SW480 (cell line): ENCODE measurements at places on chromosomes 13 and 19.

GRCh38 chr19:3536429-3537100 lies 2.4 kb upstream of the TEKTIP1 start:
- no peak for DNase-seq

DNA sequence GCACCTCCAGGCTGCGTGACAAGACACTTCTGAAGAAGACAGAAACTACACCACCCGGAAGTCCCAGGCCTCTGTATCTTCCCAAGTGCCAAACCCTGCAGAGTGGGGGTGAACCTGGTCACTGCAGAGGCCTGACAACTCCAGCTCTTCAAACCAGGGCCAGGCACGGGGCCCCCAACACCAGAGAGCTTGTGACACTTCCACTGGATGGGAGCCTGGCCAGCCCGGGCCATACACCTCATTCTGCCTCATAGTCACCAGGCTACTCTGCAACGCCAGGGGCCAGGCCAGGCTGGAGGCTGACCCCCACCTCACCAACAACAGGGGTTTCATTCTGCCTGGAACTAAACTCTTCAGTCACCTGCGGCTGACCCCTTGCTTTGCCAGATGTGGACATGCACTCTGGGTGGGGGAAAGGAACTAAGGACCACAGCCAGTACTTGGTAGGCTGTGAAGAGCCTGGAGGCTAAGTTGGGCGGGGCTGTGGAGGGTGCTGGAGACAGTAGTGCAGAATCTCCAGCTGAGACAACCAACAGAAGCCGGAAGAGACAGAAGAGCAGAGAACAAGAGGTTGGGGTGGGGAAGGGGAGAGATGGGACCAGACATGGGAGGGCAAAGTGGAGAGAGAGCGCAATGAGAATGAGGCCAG lies 23.0 kb downstream of the TUBA3C start:
- DNase-seq, result no peak

DNA sequence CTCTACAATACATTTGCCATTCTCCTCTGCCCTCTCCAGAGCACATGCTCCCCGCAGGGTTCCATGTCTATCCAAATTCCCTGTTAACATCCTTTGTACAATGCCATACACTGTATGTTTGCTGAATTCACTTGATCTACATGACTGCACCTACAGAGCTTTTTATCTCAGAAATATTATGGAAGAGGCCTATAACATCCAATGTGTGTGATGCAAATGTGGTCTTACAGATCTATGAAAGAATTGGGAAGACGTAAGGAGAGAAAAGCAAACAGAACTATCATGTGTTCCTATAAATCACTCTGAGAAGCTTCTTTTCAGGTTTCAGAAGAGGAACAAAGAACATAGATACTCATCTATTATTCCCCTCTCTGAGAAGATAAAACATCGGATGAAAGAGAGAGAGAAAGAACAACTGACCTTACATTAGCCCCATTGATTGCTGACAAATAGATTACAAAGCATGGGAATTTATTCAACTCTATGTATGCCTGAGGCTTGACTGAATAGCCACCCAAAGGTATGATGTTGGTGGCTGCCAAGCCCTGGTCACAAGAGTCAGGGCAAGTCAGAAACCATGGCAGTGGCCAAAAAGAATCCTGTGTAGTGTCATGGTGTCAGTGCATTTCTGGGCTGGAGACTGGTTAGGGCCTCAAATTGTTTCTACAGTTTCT lies 425.2 kb downstream of the FOXO1 start:
- DNase-seq, result no peak

- DNase-seq, result no peak
These were observed 58.3 kb upstream of the MEDAG start for GRCh38 chr13:30847650-30848307.

DNA sequence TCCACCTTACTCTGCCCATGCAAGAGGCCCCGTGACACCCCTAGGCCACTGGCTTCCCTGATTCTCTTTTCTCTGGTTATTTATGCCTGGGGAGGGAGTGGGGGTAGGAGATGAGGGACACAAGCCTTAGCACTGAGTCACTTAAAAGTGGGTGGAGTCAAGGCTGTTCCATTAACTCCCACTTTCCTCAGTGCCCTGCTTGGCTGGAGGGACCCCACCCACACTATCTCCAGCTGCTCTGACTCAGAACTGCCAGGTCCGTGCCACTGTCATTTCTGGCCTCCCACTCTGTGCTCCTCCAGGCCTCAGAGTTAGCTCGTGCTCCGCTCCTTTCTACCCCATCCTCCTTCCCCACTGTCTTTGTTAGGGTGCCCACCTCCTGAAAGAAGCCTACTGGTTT lies 113.4 kb upstream of the UQCRFS1 start:
- no peak for DNase-seq

GRCh38 chr13:76937281-76937820 lies 11.0 kb upstream of the ACOD1 start:
- peak; percentile 65 for DNase-seq

DNA sequence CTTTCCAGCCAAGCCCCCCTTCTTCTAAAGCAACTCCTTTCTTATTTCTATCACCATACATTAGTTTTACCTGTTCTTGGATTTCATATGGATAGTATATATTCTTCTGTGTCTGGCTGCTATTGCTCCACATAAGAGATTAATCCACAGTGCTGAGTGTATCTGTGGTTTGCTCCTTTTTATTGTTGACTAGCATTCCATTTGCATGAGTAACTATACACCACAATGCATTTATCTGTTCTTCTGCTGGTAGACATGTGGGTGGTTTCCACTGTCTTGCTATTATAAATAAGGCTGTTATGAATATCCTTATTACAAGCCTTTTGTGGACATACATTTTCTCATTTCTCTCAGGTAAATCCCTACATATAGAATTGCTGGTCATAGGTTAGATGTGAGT lies 138.2 kb downstream of the SLC7A1 start:
- DNase-seq, result peak; percentile 92

GRCh38 chr13:30898678-30899241 lies 7.3 kb upstream of the MEDAG start:
- DNase-seq, result no peak

GRCh38 chr19:51702103-51702824 lies 9.1 kb downstream of the SPACA6 start:
- DNase-seq, result peak; percentile 46

DNA sequence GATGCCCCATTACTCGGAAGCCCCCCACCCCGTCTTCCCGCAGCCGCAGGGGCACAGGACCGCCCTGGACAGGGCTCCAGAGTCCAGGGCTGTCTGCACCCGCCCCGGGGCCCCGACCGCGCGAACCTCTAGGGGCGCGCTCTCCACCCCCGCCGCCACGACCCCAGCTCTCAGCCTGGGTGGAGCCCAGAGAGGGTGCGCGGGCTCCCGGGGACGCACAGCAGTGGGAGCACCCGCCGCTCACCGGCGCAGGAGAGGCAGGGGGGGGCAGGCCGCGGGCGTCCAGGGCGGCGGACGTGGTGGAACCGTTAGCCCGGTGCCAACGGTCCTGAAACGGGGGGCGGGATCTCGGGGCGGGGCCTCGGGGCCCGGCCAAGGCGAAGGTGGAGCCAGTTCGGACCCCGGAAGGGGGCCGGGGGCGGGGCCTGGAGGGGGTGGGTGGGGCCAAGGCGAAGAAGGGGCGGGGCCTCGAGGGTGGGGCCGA lies at the start of gene ATP8B3:
ATP8B3 (minus strand) TSS at position 335 of the 484 bp plus-strand sequence. CDS start 540 bp downstream, outside the sequence.
- no peak for DNase-seq

- no peak for DNase-seq
These were observed 214.9 kb downstream of the KCNRG start for GRCh38 chr13:50229960-50230661.

DNA sequence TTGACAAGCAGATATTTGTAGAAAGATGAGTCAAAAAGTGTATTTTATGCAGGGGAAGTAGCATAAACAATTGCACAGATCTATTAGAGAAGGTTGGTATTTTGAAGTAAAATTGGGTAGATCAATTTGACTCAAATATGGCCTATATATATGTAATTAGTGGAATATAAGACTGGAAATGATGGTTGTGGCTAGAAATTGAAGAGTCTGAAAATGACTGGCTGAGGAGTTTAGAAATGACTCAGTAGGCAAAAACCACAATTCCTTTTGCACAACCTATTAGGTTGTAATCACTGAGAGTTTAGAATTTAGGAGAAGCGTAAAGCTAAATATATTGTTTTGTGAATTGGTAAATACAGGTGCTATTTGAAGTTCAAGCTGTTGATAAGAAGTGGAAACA lies 622.6 kb upstream of the PCDH20 start:
- no peak for DNase-seq

GRCh38 chr19:1836458-1837221 lies 11.6 kb downstream of the REXO1 start:
- DNase-seq, result no peak

DNA sequence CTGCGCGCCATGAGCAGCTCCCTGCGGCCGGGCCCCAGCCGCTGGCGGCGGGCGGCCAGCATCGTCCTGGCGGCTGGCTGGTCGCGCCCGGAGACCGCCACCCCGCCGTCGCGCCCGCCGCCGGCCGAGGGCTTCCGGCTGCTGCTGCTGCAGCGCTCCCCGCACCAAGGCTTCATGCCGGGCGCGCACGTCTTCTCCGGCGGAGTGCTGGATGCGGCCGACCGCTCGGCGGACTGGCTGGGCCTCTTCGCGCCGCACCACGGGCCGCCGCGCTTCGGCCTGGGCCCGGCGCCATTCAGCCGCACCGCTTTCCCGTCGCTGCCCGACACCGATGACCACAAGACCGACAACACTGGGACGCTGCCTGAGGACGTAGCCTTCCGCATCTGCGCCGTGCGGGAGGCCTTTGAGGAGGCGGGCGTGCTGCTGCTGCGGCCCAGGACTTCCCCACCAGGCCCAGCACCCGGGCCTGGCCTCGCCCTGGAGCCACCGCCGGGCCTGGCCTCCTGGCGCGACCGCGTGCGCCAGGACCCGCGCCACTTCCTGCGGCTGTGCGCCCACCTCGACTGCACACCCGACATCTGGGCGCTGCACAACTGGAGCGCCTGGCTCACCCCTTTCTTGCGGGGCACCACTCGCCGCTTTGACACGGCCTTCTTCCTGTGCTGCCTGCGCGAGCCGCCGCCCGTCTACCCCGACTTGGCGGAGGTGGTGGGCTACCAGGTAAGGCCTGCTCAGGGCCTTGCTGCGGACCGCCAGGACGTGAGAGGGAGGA lies 518 bp downstream of the NUDT19 start:
- peak; percentile 73 for DNase-seq

GRCh38 chr13:23817830-23818229 lies 71.4 kb downstream of the MIPEP start:
- DNase-seq, result no peak

GRCh38 chr19:29497241-29497640 lies 28.6 kb upstream of the VSTM2B start:
- no peak for DNase-seq

DNA sequence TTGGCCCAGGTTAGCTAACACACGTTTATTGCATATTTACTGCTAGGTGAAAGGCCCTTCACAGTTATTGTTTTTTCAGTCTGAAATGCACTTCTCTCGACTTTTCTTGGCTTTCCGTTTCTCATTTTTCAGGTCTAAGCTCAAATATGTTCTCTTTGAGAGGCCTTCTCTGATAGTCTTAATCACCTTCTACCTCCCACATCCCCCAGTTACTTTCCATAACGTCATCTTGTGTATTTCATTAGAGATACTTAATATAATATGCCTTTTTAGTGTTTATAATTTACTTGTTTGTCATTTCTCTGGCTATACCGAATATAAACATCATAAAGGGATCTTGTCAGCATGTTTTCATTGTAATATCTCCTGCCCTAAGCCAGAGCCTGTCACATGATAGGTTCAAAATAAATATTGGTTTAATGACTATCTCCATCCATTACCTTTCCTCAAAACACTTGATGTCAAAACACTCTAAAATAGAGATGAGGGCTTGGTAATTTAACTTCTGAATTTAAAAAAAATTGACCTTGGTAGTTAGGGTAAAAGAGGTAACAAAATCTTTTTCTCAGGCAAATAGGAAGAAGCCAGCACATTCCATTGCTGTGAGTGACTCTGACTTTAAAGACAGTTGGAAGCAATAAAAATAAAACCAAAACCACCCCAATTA lies 168.6 kb upstream of the RFC3 start:
- no peak for DNase-seq

- no peak for DNase-seq
These were observed 192.3 kb downstream of the TEX29 start for GRCh38 chr13:111512707-111513106.

GRCh38 chr19:39297931-39298634 lies 1.9 kb downstream of the IFNL1 start:
- DNase-seq, result peak; percentile 35
